Epithelial cell of proximal tubule (primary cell): ENCODE measurements at places on chromosomes 2 and 18.

DNA sequence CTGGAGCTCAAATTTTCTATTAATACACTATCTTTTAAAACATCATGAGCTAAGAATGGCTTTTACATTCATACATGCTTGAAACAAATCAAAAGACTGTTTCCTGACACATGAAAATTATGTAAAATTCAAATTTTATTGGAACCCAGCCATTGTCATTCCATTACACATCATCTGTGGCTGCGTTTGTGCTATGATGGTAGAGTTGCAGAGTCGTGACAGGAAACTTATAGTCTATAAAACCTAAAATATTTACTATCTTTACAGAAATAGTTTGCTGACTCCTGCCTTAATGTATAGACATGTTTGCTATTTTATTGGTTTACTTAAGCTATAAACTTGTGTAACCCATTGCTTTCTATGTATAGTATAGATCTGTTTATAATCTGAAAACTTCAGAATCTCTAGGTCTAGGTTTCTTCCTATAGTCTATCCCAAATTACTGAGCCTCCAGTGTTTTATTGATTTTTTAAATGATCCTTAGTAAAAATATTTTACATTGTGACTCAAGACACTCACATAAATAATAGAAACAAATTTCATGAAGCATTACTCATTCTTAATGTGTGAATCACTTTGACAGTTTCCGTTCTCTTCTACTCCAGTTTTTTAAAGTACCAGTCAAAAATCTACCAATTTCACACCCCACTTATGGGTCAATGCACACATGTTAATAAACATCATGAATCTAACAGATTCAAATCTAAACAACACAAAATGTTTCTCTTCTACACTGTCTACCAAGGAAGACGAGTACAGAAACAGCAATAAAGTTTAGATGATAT lies 26.4 kb upstream of the MRPL19 start:
- no peak for DNase-seq

- DNase-seq, result no peak
Observed at GRCh38 chr18:79197531-79197930, 128.3 kb downstream of the ATP9B start.

- no peak for DNase-seq
Observed at GRCh38 chr18:60555625-60556024, 183.1 kb upstream of the MC4R start.

DNA sequence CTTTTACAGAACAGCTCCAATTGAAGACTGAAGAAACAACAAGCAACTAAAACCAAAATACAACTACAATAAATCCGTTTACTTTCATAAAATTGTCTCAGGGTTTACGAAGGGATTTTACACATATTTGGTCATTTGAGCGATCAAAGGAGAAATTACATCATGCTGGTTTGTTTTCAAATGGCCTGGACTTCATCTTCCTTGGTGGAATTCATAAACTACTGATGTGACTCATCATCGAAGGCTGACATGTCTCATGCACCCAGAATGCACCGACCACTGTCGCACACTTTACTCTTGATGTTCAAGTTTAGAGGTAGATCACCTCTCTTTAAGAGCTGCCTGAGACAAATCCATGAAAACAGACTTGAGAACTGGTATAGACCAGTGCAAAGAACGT lies 25.6 kb upstream of the PMAIP1 start:
- DNase-seq, result no peak

DNA sequence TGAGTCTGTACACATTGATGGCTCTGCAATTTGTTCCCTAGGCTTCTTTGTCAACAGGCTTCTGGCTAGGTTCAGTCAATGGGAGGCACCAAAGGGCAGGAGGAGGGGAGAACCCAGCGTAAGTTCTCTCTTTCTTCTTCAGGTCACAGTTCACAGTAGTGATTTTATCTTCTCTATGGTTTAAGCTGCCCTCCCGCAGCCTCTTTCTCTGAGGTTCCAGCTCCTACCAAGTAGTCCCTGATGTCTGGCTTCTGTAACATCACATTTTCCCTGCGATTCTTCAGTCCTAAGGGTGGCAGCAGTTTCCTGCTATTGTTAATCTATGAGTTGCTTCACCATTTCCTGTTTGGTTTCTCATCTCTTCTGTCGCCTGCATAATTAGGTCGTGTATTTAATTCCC lies 107.4 kb downstream of the CPO start:
- DNase-seq, result no peak

DNA sequence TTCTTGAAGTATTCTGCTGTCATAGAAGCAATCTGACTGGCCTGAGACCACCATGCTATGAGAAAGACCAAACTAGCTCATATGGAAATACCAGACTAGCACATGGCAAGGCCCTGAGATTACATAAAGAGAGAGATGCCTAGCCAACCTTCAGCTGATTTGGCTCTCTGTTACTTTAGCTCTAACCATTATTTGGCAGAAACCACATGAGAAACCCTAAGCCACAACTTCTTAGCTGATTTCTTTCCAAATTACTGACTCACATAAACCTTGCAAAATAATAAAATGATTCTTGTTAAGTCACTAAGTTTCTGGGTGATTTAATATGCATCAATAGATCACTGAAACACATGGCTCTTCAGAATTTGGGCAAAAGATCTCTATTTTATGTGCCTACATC lies 295.0 kb upstream of the ZNF521 start:
- DNase-seq, result no peak

DNA sequence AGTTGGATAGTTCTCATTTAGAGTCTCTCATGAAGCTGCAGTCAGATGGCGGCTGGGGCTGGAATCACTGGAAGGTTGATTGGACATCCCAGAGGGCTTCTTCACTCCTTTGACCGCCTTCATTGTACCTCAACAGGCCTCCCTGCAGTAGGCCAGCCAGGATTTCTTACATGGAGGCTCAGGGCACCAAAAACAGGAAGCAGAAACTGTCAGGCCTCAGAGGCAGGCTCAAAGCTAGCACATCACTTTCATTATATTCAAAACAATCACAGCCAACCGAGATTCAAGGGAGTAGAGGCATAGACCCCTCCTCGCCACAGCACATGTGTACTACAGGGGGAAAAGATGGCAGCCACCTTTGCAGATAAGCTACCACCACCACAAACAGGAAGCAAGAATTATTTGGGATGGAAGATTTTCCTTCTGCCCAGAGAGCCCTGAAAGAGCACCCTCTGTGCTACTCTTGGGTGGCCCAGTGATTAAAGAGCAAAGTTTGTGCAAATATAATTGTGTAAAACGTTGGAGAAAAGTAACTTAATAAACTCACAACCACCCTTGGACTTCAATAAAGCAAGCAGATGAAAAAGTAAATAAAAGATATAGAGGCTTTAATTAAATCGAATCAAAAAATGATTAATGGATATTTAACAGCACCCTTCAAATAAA lies 155.3 kb downstream of the GFPT1 start:
- no peak for DNase-seq

GRCh38 chr2:80703532-80703931 lies 399.0 kb upstream of the LRRTM1 start:
- DNase-seq, result no peak

GRCh38 chr2:85718009-85718391 lies 23.8 kb downstream of the GNLY start:
- no peak for DNase-seq

DNA sequence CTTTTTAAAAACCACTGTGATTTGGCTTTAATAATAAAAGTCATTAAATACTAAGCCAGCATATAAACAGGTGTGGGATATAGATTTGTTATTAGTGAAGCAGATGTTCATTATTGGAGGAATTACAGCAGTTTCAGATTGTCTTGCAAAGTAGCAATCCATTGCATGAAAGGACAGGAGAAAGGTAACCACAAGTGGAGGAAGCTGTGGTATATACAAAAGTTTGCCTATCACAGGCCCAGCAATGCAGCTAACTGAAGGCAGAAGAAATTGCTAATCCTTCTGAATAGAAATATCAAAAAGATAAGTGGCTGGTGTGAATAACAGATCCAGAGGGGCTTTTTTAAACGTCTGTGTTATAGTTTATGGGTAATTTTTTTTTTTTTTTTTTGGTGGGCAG lies 199.4 kb downstream of the ZNF385B start:
- DNase-seq, result no peak

GRCh38 chr2:119486886-119487285 lies 37.4 kb downstream of the SCTR start:
- DNase-seq, result no peak

GRCh38 chr2:188158337-188159100 lies 133.2 kb upstream of the GULP1 start:
- DNase-seq, result peak; percentile 9

DNA sequence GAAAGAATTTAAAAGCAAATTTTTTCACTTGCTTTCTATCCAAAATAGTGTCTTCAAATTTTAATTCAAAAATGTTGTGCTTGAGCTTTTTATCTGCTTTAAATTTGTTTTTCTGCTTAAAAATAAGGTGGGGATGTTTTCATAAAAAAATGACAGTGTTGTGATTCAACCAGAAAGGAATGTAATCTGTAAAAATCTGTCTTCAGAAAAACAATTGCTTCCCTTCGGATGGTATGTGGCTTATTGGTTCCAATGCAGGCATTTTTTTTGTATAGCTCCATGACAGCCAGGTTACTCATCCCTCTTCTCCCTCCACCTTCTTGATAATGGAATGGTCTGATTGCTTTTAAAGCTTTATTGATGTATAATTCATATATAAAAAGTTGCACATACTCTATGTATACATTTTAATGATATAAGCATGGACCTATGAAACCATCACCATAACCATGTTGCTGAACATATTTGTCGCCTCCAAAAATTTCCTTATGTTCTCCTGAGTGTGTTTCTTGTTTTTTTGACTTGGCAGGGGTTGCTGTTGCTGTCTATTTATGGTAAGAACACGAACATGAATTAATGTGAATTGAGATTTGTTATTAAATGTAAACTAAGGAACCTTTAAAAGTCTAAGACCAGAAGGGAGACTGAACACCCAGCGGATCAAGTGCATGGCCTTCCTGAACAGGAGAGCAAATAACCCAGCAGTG lies 363.7 kb upstream of the SPHKAP start:
- no peak for DNase-seq

- no peak for DNase-seq
Observed at GRCh38 chr18:78730546-78730945, 249.1 kb upstream of the SALL3 start.

DNA sequence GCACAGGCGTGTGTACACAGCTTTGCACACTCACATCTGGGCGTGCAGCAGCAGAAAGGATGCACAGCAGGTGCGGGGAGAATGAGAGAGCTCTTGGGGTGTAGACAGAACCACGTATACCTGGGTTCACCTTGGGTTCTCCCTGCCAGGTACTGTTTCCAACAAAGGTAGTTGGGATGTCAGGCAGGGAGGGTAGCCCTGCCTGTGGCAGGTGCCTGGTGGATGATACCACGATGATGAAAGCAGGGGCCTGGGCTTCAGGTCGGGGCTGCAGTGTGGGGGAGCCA lies 6.5 kb upstream of the ARID5A start:
- DNase-seq, result no peak

- no peak for DNase-seq
Observed at GRCh38 chr2:67159929-67160328, 237.2 kb upstream of the ETAA1 start.

GRCh38 chr18:55523001-55523400 lies 65.0 kb downstream of the TCF4 start:
- no peak for DNase-seq

DNA sequence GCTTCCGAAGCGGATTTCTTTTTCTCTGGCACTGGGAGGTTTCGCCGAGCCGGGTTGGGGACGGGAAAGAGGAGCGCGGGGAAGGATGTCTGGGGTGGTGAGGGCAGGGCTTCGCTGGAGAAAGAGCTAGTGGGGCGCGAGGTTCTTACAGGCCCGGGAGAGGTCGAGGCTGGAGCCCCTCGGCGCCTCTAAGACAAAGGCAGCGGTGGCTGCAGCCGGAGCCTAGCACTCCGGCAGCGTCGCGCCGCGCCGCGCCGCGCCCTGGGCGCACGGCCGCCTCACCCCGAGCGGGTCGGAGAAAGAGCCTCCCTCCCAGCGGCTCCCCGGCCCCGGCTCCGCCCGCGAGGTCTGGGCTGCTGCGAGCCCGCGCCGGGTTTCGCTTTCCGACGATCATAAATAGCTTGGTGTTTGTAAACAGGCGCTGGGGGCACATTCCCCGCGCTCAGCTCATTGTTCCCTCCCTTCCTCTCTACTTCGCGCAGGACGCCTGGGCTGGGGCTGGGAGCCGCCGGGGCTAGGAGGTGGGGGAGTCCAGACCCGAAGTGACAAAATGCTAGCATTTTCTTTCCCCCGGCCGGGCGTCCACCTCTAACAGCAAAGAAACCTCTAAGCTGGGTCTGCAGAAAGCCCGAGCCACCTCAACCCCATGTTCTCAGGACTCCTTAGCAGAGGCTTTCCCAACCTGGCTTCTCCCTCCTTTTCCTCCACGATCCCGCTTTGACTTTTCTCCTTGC lies 813 bp upstream of the MEIS1 start:
- peak; percentile 43 for DNase-seq

GRCh38 chr18:37320317-37320716 lies 245.3 kb downstream of the CELF4 start:
- DNase-seq, result no peak

DNA sequence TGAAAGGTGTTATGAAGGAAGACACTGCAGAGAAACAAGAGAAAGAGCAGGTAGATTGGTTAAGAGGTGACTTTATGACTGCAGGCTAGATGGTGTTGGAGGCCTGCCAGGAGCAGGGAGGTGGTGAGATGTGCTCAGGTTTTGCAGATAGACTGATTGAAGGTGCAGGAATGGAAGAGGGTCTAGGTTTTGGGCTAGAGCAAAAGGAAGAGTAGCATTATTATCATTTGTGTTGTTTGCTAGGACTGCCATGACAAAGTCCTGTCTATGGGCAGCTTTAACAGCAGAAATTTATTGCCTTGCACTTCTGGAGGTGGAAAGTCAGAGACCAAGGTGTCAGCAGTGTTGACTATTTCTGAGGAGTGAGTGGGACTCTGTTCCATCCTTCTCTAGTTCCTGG lies 172.9 kb upstream of the SOX11 start:
- no peak for DNase-seq

- no peak for DNase-seq
Observed at GRCh38 chr18:64991102-64991501, 759.7 kb upstream of the CDH7 start.

- DNase-seq, result no peak
Observed at GRCh38 chr2:202221873-202222272, 16.5 kb downstream of the SUMO1 start.

DNA sequence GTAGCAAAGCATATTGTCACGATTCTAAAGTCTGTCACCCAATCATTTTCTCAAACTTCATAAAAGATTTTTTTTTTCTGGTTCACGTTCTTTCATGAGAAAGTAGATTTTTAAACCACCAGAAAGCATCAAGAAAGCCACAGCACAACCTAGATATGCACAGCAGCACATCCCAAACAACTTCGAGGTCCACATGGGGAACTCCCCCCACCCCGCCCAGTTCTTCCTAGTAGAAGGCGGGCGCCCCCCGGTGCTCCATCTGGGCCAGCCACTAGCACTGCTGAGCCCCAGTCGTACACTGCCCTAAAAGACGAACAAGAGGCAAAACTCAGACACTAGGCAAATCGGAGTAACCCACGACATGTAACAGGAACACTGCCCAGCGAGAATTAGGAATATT lies 15.5 kb downstream of the HDLBP start:
- DNase-seq, result no peak
